ENCODE measurements at places on chromosomes 4 and X.

- DNase-seq, result no peak
These were observed 47.5 kb upstream of the XK start for GRCh38 chrX:37638047-37638446.

DNA sequence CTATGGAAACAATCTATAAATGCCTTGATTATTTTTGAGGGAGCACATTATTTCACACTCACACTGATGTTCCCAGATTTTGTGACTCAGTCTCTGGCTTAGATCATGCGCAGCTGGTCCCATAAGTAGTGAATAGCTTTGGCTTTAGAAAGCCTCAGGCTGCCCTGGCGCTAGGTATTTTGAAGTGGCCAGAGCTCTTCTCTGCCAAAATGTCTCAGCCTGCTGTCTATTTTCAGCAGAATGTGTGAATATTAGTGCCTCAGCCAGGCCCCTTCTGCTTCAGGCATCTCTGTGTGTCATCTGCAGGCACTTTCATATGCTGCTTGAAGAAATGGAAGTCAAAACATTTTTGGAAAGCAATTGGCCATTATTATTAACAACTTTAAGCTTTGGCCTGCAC is 931.0 kb upstream of the INTU start:
- peak; percentile 27 for DNase-seq

DNA sequence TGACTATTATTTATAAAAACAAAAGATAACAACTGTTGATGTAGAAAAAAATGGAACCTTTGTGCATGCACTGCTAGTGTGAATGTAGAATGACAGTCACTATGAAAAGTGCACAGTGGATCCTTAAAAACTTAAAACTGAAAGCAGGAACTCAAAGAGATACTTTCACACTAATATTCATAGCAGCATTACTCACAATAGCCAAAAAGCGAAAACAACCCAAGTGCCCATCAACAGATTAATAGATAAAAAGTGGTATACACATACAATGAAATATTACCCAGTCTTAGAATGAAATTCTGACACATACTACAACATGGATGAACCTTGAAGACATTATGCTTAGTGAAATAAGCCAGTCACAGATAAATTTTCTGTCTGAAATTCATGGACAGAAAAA is 23.8 kb downstream of the CENPC start:
- DNase-seq, result no peak

- DNase-seq, result no peak
These were observed 59.6 kb downstream of the GPRIN3 start for GRCh38 chr4:89247951-89248350.

GRCh38 chr4:85879518-85879917 is 404.6 kb downstream of the ARHGAP24 start:
- no peak for DNase-seq

GRCh38 chr4:170047771-170048354 is 21.7 kb upstream of the MFAP3L start:
- peak; percentile 56 for DNase-seq

- DNase-seq, result no peak
These were observed 52.3 kb upstream of the EDNRA start for GRCh38 chr4:147428583-147428982.

DNA sequence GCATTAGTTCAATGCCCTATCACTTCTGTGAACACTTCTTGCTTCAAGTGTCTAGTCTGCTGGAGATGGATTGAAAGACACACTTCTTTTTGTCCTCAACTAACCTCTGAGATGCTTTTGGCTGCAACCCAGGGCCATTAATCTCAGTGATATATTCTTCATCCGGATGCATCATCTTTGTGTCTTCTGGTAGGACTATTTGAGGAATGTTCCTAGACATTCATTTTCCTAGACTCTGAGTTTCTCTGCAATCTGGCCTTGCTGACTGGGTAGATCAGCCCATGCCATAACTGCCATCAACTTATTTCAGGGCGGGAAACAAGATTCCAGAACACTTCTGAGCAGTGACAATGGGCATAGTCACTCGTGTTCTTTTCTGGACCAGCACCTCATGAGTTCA is 329.4 kb downstream of the PDGFC start:
- no peak for DNase-seq

DNA sequence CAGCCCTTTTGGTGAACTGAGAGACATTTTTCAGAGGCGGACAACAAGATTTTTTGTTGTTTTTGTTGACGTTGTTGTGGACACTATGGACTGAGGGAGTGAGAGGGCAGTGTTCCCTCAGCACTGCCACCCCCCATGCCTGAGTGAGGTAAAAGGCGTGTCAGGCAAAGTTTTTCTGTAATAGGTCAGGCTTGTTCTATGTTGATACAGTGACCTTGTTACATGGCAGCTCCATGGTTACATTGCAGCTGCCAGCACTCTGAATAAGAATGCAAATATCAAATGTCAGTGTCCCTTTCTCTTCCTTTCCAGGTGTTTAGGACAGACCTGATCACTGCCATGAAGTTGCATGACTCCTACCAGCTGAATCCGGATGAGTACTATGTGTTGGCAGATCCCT is 36.6 kb downstream of the JADE1 start:
- DNase-seq, result no peak

DNA sequence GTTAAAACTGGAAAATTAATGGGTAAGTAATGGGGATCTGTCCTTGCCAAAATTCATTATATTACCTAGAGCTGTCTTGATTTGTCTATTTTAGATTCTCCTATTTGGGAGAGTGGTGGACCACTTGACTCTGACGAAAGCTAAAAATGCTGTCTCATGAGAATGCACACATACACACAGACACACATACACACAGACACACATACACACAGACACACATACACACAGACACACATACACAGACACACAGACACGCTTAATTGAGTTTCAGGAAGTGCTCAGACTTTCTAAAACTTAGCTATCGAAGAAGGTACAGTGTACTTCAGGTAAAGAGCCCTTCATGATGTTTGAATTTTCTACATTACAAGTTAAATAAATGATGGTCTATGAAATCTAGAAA is 279.5 kb downstream of the ANKRD50 start:
- no peak for DNase-seq

DNA sequence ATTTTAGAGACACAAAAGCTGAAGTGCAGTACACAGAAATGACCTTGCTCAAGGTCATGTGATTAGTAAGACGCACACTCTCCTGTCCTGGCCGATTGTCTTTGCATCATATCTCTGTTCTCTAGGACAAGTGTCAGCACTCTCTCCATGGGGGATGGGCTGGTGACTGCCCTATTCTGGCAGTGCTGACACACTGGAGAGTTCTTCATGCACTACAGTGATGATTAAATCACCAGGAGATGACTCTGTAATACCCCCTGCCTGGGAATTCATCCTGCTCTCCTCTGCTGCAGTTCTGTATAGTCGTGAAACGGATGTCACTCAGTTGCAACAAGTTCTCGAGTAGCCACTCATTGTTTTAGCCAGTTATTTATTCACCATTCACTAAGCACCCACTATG is 5.3 kb upstream of the SHISA3 start:
- no peak for DNase-seq

DNA sequence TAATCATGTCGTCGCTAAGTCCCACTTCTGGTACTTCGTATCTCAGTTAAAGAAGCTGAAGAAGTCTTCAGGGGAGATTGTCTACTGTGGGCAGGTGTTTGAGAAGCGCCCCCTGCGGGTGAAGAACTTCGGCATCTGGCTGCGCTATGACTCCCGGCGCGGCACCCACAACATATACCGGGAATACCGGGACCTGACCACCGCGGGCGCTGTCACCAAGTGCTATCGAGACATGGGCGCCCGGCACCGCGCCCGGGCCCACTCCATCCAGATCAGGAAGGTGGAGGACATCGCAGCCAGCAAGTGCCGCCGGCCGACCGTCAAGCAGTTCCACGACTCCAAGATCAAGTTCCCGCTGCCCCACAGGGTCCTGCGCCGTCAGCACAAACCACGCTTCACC is 11.3 kb downstream of the PNCK start:
- DNase-seq, result no peak

GRCh38 chr4:2426069-2426397 is 7.3 kb downstream of the CFAP99 start:
- DNase-seq, result no peak

DNA sequence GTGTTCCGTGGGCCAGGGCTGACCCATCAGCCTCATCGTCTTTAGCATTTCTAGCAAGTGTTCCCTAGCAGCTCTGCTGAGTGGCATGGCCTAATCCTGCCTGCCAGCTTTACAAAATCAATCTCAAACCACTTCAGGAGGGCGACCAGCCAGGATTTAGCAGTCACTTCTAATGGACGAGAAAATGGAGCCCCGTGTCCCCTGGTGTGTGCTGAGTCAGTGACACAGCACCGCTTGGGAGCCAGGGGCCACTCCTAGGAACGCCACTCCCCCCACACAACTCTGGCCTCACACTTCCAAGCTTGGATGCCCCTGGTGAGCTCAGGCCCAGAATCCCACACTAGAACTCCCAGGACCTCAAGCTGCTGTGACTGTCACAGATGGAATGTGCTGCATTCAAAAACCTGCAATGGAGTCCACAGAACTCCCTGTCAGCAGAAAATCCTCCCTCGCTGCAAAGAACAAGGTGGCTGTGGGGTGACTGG is 311.2 kb upstream of the GATB start:
- no peak for DNase-seq

GRCh38 chr4:109996526-109996925 is 83.8 kb downstream of the EGF start:
- no peak for DNase-seq

DNA sequence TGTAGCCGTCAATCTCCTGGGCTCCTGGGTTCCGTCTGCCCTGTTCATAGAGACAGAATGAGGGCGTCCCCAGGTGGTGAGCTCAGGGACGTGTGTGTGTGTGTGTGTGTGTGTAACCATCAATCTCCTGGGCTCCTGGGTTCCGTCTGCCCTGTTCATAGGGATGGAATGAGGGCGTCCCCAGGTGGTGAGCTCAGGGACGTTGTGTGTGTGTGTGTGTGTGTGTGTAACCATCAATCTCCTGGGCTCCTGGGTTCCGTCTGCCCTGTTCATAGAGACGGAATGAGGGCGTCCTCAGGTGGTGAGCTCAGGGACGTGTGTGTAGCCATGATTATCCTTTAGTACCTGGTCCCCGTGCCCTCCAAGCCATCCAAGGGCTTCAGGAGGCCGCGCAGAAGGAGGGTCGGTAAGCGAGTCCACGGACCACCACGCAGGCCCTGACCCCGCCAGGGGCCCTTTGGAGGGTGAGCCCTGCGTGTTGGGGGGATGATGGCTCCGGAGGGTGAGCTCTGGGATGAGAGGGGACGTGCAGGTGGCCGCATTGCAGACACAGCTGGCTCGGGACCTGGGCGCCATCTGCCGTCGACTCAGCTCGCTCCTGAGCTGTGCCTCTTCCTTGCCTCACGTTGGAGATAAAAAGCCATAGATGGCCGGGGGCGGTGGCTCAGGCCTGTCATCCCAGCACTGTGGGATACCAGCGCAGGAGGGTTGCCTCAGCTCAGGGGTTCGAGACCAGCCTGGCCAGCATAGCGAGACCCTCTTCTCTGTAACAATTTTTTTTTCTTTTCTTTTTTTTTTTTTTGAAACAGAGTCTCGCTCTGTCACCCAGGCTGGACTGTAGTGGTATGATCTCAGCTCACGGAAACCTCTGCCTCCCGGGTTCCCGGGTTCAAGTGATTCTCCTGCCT is 5.4 kb upstream of the GTPBP6 start:
- peak; percentile 60 for DNase-seq

GRCh38 chr4:2652415-2653160 is 103.5 kb downstream of the TNIP2 start:
- DNase-seq, result no peak

- DNase-seq, result no peak
These were observed 170.1 kb downstream of the FRMPD4 start for GRCh38 chrX:12308420-12308819.

GRCh38 chr4:138535316-138535715 is 293.2 kb upstream of the SLC7A11 start:
- no peak for DNase-seq

DNA sequence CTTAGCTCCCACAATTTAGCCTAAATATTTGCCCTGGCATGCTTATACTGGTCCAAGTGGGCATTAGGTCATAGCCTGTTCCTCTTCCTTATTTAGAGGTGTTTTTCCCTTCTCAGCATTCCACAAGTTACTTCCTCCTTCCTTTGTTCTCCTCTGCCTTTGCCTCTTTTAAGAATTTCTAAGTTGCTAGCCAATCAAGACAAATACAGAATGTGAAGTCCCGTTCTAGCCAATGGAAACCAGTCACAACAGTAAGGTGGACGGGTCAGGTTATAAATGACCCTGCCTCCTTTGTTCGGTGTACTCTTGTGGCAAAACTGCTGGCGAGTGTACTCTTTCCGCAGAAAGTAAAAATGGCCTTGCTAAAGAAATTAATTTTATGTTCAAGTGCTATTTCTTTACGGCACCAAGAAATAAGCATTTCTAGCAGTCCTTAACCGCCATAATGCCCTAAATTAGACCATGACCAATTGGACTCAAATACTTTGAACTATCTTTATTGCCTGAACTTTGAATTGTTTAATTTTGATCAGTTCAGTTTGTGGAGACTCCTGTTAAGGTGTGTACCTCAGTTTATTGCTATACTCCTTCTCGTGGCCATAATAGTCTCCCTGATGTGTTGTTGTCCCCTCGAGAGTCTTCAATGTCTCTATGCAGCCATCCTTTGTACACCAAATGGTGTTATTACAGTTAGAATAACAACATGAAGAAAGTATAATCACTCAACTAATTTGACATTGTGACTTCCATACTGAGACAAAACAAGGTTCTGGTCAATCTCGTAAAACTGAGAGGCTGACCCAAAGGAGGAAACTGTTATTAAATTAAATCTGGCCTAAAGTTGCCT is 1.6 kb upstream of the HADH start:
- DNase-seq, result no peak

- peak; percentile 84 for DNase-seq
These were observed 2.5 kb downstream of the TENM3 start for GRCh38 chr4:182245541-182246215.

DNA sequence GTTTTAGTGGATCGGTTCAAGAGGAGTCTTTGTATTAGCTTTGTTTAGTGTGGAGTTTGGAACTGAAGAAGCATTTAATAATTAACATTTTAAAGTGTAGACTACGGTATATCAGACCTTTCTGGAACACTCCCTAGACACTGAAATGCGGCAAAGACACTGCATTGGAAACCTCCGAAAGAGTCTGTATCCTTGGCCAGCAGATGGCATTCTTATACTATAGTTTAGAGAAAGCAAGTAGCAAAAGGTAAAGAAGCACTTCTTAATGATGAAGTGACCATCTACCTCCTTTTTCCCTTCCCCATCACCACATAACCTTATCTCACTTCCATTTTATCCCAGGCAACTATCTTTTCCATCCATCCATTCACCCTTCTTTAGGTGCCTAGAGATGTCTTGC is 7.6 kb downstream of the FABP2 start:
- peak; percentile 42 for DNase-seq

- DNase-seq, result no peak
These were observed 302.4 kb upstream of the TACR3 start for GRCh38 chr4:104022226-104022625.

GRCh38 chr4:74682567-74683359 is 111.6 kb downstream of the BTC start:
- peak; percentile 68 for DNase-seq

- no peak for DNase-seq
These were observed 1.6 kb upstream of the WNK3 start for GRCh38 chrX:54359408-54359807.

All from fibroblast of gingiva (primary cell).